ENCODE measurements at places on chromosomes 5 and 9.

DNA sequence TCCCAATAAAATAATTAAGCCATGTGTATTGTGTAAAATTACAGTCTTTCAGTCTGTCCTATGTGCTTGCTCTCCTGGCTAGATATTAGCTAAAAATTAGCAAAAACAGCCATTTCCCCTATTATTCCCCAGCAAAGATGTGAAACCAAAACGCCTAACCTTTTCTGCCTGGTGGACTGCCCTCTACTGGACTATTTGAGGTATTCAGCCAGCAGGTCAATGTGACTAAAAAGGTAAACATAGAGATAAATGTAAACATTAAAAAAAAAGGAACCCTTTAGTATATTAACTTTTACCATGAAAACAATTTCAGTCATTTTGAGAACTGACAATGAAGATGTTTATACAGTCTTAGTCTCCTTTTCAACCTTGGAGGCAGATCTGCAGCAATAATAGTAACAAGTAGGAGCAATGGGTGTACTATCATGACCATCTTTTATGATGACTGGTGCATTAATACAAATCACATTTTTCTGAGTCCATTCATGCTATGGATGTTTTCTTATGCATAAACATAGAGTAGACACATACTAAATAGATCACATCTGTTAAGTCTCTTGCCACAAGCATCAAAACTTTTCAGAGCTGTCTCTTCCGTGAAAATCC, 10.1 kb downstream of the ATG12 start:
- peak; percentile 62 for DNase-seq

DNA sequence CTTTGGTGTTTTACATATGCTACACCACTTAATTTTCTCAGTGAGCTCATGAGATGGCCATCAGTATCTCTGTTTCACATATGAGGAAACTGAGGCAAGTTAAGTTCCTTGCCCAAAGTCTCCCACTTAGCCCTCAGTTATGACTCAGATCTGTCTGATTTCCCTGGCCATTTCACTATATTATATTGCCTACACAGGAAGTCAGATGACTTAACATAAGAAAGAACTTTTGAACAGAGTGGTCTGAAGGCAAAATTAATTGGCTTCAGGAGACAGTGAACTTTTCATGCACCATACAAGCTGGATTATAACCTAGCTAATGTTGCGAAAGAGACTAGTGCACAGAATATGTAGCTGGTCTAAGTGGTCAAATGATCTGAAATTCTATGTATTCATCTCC, 221.6 kb downstream of the NFIB start:
- no peak for DNase-seq

DNA sequence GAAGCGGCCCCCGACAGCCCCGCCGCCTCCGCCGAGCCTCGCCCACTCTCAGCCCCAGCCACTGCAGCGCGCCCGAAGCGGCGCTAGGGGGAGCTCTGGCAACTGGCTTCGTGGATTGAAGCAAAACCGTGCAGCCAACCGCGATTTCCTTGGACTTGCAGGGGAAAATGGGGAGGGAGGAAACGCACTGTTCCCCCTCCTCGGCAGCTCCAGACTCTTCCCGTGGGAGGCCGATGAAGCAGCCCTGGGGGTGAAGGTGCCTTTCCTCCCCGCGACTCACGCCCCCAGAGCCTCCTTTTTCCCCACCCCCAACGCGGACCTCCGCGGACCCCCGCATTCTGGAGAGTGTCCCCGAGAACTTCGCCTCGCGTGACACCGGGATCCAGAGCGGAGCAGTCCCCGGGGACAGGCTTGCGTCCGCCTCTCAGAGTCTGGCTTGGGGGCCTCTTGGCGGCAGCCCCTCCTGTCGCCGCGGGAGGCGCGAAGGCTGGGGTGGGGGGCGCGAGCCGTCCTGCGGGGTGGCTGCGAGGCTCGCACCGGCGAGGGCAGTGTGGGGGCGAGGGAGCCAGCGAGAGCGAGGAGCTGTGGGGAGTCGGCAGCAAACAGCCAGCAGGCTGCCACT, 3.8 kb downstream of the IER5L start:
- DNase-seq = peak; percentile 92

DNA sequence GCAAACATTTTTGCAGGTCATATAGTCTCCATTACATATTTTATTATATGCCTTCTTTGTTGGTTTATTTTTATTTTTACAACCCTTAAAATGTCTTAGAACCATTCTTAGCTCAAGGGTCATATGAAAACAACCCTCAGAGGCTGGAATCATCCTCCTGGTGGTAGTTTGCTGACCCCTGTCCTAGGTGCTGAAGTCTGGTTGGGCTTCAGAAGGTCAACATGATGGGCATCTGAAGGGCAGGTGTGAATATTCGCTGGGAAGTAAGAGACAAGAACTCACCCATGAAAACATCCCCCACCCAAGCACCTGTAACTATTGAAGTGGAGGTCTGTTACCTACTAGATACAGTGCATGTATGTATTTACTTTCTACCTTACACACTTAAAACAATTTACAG, 75.4 kb downstream of the OSMR start:
- DNase-seq = peak; percentile 38

DNA sequence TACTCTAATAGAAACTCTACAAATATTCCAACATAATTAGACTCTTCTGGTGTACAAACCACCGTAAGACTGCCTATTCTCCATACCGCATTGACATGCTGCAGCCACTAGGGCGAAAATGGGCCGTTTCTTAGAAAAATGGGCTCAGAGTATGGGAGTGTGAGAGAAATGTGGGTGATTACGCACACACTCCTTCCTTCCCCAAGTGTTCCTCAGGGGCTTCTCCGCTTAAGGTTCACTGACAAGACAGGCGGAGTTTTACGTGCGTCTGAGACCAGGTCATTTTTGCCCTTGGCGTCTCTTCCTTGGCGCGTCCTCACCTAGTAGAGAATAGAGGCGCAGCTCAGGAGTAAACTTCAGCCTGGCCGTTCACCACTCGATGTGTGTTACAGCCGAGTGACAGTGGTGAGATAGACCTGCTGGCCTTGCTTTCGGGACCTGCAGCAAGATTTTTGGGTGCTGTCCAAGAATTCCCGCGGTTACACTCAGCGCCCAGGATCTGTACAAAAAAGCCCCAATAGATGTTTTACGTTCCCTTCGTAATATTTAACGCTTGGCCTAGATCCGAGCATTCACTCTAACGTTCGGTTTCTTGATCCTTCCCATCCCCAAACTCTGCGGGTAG, 1.8 kb upstream of the NTRK2 start:
- peak; percentile 58 for DNase-seq

- DNase-seq = peak; percentile 95
Observed at GRCh38 chr9:14993061-14993800, 83.0 kb upstream of the FREM1 start.

GRCh38 chr5:16812911-16813310, 123.2 kb downstream of the MYO10 start:
- no peak for DNase-seq

- peak; percentile 55 for DNase-seq
Observed at GRCh38 chr9:132806723-132807421, 71.2 kb downstream of the AK8 start.

- DNase-seq = no peak
Observed at GRCh38 chr5:144356489-144356888, 185.8 kb downstream of the KCTD16 start.

- DNase-seq = no peak
Observed at GRCh38 chr5:65198456-65199120, 283.1 kb downstream of the ADAMTS6 start.

DNA sequence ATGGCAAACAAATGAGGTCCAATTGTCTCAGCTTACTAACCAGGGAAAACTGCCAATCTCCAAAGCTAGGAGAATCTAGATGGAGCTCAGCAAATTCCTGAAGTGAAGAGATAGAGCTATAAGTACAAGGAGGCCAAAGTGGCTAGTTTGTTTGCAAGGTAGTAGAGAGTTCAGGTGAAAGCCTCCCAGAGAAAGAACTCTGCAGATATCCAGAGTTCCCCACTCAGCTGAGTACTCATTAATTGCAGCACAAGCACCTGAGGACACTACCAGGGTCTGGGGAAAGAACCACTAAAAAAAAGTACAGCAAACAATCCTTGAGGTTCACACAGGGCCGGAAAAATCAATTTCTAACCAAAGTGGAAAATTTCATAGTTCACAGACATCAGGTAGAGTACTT, 250.9 kb downstream of the TMEM232 start:
- no peak for DNase-seq

- DNase-seq = no peak
Observed at GRCh38 chr5:115661101-115661500, 35.3 kb upstream of the TMED7 start.

DNA sequence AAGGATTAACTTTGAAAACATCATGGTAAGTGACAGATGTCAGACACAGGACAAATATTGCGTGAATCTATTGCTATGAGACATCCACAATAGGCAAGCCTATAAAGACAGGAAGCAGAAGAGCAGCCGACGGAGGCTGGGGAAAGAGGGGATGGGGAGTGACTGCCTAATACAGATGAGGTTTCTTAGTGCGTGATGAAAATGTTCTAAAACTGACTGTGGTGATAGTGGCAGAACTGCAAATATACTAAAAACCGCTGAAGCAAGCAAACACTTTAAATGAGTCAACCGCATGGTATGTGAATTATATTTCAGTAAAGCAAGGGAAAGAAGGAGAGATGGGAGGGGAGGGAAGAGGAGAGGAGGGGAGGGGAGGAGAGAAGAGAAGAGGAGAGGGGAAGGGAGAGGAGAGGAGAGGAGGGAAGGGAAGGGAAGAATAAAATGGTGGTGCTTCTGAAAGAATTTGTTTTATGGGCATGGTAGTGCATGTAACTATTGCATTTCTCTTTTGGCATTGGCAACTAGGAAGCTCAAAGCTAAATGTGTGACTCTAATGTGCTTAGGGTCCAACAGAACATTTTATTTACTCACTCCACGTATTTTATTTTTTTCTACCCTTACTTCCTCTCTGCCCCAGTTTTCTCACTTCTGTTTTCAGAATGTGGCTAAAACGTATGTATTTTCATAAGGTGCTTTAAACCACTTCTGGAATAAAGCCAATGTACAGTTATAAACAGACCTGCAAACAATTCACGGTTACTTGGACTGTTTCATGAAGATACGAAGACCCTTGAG, 21.3 kb downstream of the AKNA start:
- no peak for DNase-seq

DNA sequence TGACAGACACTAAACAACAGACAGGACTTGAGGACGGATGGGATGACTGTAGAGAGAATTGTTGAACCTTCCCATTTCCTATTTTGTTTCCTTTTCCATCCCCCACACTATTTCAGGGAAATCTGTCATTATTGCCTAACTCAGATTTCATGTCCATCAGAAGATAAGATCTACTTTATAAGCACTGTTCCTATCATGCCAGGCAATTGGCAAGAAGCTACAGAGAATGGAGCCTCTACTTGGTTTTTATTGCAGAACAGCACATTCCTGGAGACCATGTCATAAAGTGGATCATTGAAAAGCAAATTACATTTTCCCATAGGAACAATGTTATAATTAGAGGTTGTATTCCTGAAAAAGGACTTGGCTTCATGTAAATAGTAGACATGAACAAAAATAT, 173.7 kb upstream of the KIF2A start:
- DNase-seq = no peak

DNA sequence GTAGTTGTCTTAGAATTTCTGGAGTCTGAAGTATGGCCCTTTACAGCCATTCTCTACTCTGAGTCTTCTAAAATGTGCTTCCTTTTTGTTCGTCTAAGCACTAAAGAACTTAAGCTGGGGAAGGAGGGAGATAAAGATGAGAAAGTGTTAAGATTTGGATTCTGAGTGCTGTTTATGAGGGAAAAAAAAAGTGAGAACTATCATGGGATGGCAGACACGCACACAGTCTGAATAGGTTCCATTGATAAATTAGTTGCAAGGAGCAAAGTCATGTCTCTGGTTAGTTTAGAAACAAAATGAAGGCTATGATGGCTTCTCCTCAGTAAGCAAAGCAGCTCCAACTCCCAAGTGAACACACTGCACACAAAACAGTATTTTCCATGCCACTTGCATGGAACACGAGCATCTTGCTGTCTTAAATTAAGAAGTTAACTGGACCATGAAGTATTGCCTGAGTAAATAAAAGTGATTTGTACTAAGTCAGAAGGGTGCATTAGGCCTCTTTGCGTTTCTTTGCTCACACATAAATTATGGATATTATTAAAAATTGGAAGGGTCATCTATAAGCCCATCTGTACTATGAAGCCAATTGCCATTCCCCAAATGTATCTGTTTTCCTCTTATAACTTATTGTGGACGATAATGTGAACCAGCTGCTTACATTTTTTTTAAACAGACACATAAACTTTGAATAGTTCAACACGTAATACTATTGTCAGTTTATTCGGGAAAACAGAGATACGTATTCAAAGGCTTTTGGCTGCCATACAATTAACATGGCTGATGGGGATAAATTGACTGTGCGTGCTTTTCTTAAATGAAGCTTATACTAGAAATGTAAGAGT, 199.3 kb downstream of the SGCD start:
- no peak for DNase-seq

DNA sequence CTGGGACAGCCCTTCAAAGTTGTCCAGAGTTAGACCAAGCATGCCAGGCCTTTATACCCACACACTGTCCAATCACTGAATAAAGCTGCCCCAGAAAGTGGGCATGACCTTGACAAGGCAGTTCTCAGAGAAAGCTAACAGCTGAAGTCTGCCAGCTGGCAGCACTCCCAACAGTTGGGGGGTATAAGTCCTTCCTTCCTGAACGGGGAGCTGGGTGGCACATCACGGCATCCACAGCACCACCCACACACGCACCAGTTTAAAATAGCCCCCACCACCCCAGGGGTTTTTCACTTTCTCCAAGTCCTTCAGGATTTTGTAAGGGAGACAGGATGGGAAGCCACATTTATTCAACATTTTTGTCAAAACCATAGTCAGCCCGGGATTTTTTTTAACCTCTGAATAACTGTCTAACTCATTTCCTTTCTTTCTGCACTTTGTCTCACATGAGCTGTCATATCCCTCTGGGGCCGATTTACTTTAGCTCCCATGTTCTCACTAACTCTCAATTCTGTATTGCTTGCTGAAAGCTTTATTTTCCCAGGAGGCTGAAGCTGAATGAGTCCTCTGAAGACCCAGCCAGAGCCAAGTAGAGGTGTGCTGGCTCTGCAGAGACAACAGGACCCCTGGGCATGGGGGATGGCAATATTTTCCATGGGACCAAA, 15.4 kb downstream of the FAM81B start:
- DNase-seq = no peak

DNA sequence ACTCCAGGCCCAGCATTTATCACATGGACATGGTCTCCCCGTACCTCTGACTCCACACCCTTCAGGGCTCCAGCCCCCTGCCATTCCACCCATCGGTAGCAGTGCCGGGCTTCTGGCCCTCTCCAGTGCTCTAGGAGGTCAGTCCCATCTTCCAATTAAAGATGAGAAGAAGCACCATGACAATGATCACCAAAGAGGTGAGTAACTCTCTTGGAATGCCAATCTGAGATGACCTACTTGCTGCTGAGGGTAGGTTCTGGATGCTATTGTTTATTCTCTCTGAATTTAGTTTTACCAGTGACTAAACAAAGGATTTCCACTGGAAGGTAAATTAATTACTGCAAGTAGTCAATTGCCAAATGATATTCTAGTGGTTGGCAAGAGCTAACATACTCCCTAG, 80.8 kb downstream of the TLE4 start:
- no peak for DNase-seq

- no peak for DNase-seq
Observed at GRCh38 chr9:21362287-21362686, 5.6 kb downstream of the IFNA13 start.
